Esophagus squamous epithelium (tissue), 5 donors: ENCODE measurements at places on chromosomes 2 and 18.

GRCh38 chr2:113739849-113740248 is 16.6 kb downstream of the SLC35F5 start:
- no peak for DNase-seq

DNA sequence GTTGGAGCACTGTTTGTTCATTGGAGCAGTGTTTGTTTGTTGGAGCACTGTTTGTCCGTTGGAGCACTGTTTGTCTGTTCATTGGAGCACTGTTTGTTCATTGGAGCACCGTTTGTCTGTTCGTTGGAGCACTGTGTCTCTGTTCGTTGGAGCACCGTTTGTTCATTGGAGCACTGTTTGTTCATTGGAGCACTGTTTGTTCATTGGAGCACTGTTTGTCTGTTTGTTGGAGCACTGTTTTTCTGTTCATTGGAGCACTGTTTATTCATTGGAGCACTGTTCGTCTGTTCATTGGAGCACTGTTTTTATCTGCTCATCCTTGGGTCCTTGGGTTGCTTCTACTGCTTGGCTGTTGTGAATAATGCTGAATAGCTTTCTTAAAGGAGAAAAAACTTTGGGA is 74.7 kb downstream of the ZNF407 start:
- no peak for DNase-seq

DNA sequence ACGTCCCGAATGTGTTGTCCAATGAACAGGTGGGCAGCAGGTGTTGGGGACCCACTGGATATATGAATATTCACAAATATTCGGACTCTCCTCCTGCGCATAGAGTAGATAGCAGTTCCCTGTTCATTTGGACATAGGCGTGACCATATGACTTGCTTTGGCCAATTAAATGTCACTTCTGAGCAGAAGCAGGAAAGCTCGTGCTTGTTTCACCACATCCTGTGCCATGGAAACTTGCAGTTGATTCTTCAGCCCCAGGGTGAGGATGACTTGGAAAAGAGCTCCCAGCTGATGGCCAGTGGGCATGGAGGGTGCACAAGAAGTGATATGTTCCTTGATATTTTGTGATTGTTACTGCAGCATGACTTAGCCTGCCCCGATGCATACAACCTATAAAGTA is 52.6 kb downstream of the PTPRM start:
- no peak for DNase-seq

DNA sequence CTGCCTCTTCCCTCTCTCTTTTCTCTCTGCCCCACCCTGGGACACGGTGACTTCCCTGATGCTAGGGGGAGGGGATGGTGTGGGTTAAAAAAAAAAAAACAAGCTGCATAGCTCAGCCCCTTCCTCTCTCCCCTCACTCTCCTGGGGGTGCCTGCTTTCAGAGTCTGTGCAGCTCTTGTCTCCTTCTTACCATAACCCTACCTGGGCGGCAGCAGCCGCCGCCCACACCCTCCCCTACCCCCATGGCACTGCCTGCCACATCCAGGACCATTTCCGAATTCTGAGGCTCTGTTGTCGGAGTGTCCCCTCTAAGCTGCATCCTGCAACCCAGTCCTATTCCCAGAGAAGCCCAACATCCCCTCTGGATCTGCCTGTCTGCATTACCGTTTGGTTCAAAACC is 16.0 kb downstream of the TTC32 start:
- no peak for DNase-seq

- DNase-seq = no peak
Measured at GRCh38 chr18:9647496-9648323, 33.4 kb upstream of the PPP4R1 start.

DNA sequence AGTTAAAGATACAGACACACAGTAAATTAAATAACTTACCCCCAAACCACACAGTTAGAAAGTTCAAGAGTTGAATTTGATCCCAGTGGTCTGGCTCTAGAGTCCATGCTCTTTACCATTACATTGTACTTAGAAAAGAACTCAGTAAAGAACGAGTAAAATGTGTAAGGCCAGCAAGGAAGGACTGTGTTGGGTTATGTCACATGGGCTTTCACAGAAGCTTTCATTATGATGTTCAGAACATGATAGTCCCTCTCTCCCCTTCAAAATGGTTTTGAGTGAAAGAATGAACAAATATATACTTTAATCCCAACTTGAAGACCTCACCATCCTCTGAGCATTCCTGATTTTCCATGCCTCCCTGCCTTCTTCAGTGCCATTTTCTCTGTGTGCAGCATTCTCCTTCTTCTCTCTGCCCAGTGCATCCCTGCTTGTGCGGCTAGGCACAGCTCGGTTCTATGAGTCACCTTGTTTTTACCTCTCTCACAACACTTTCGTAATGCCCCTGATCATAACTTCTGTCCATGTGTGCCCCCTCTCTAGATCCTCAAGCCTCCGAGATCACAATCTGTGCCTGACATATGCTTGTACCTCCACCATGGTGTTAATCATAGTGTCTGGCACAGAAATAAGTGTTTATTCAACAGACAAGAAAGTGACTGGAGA is 22.0 kb downstream of the RASGRP3 start:
- no peak for DNase-seq

DNA sequence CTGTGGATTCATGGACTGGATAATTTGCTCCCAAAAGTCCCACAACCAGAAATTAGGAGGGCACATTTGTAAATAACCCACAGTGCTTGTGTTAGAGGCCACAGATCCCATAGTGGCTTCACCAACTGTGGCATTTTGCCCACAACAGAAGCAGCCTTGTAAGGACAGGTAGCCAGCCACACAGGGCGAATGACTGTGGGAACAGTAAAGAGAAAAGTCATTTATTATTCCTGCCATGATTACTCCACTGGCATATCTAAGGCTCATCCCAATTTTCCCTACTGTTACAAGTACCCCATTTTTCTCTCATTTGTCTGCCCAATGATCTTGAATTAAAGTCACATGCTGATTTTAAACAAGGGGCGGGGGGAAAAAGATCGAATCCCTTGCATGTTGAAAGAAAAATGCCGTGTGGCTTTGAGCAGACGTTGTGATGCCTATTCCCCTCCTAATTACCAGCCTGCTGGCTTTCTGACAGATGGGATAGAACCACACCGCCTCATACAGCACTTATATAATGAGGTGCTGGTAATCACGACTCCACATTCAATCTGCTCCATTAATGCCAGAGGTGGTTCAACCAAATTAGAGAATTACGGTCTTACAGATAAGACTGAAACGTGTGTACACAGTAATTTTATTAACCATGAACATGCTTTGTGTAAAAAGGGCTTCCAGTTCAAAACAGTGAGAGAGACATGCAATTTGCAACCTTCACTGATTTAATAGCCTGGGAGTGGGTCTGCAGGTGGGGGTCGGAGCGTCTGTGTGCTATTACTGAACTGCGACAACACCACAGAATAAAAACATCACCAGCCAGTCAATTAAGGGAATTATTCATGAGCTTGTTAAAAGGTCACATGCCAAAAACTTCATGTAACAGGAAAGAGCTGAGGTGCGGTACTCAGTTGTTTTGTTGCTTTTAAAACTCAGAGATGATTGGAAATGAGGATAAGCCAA is 196.0 kb downstream of the TMEM163 start:
- DNase-seq = no peak

DNA sequence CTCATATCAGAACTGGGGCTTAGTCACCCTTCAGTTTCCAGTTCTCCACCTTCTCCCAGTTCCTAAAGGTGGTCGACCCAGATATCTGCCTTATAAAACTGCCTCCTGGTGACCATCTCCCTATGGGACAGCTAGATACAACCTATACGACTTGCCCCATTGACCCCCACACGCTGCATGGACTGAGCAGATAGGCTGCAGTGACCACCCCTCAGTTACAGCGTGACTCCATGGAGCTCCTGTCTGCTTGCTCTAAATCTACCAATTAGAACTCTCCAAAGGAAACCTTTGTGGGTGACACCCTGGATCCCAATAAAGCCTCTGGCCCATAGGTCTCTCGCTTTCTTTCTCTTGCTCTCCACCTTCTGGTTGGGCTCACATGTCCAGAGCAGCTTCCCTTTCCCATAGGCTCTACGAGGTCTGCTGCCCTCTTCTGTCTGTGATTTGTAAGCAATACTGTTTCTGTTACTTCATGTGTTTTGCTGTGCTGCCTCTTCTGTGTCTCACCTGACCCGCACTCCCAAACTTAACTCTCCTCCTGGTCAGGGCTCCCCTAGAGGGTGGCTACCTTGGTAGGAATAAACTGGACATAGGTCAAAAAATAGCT is 971.3 kb upstream of the FAM98A start:
- no peak for DNase-seq

DNA sequence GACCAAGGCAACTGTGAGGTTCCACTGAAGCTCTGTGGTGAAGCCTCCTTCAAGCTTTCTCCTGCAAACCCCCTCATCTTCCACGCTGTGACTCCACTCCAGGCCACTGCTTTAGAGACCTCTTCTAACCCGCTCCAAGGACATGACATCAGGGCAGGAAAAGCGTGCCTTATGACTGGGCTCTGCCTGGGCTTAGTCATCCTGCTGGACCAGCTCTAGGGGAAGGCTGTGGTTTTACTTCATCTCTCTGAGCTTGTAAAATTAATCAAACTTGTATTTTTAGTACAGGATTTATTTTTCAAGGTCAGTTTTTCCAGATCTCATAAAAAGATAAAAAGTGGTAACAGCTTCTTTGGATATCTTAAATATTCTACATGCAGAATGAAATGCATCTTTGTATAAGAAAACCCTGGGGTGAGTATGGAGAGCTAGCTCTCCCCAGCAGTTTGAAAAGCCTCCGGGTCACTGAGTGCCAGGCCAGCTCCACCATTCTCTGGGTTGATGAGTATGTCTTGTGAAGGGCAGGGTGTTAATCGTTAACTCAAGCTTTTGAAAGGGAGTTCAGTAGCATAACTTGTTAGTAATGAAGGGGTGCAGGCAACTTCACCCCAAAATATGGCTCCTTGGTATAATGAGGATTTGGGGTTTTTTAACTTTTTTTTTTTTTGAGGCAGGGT is 33.1 kb upstream of the YPEL5 start:
- DNase-seq = no peak
